ENCODE measurements at places on chromosomes 5 and 9.

DNA sequence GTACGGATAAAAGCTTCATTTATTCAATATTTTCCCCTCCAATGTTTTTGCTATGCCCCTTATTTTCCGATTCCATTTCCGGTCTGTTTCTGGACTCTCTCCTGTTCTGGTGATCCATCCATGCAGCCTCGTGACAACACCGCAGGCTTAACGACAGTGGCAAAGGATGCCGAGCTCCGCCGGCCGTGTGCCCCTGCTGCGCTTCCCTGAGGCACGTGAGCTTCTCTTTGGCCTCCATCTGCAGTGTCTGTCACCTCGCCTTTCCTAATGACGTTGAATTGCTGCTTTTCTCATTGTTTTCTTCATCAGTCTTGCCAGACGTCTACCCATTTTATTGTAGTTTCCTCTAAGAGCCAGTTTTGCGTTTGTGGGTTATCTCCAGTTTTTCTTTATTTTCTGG lies 28.7 kb downstream of the SURF6 start:
- DNase-seq: no peak

GRCh38 chr9:82367016-82367415 lies 378.4 kb downstream of the SPATA31D1 start:
- DNase-seq: no peak

DNA sequence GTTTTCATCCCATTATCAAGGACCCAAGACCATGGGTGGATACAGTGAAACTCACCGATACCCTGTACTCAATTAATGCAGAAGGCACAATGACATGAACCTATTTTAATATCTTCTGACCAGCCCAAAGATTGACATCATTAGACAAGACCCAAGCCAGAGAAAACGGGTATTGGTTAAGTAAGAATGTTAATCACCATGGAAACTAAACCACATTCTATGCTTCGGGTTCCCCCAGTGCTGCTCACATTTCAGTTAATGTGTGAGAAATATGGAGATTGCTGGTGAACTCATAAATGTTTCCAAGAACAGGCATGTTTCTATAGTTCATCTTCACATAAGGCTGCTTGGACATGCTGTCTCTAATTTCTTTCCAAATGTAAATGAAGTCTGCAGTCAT lies 77.0 kb downstream of the IRX2 start:
- DNase-seq: no peak

GRCh38 chr9:38015266-38015665 lies 53.8 kb downstream of the SHB start:
- no peak for DNase-seq

GRCh38 chr5:143558048-143558447 lies 154.6 kb upstream of the NR3C1 start:
- DNase-seq: no peak

DNA sequence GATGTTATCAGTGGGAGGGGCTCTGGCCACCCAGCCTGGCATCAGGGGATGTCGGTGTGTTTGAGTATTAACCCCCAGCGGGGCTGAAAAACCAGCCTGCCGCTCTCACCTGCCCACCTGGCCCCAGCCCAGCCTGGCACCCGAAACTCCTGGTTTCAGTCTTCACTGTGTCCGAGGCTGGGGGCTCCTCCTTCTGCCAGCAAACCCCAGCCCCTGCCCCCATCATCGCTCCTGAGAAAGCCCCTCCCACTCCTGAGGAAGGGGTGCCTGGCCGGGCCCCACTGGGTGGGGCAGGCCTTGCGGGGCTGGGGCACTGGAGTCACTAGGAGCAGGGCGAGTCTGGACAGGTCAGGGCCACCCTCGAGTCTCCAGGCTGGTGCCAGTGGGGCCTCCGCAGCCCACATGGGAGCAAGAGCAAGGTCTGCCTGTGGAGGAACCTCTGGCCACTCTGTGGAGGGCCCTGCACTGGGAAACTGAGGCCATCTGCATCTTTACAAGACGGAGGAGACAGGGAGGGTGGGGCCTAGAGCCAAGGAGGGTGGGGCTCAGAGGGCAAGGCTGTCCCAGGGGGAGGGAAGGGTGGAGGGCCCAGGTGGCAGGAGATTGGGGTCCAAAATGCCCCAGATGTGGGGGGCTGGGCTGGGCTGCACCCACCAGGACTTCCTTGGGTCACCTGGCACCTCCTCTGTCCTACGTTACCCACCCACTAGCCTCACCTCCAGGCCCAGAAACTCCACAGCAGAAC lies 51.5 kb upstream of the NOTCH1 start:
- no peak for DNase-seq

DNA sequence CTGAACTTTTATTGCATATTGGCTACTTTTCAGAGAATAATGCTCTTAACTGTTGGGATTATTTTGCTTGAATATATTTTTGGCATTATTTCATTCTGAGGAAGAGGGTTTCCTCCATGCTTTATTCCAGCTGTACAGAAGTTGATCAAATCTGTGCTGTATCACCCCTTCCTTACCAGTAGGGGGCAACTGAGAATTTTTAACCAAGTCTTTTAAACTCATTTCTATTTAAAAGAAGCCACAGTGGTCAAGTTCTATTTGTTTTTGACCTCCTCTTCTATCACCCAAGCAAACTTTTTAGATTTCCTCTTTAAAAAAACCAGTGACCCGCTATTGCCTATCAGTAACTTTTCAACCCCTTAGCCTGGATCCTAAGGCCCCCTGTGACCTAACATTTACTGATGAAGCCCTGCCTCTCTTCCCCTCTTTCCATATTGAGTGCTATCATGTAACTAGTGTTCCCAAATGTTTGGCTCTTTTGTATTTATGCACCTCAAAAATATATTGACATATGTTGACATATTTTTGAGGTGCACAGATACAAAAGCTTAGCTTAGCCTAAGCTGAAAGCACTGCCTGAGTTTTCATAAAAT lies 80.6 kb downstream of the FBXO4 start:
- no peak for DNase-seq

DNA sequence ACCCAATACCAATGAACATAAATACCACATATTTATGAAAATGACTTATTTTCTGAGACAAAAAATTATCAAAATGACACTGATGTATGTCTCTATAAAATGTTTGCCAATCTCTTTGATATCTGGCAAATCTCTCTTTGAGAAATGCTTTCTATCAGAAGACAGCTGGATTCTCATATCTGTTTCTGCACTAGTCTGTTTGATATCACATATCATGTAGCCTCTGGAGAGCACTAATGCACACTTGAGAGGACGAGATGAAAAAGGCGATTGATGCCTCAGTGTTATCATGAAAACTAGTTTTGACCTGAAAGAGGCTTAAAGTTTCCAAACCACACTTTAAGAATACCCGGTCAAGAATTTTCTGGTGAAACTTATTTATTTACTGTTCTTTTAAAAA lies 29.1 kb upstream of the ANKRD55 start:
- no peak for DNase-seq

- DNase-seq: no peak
These were observed 72.7 kb upstream of the FCN2 start for GRCh38 chr9:134807716-134808446.

DNA sequence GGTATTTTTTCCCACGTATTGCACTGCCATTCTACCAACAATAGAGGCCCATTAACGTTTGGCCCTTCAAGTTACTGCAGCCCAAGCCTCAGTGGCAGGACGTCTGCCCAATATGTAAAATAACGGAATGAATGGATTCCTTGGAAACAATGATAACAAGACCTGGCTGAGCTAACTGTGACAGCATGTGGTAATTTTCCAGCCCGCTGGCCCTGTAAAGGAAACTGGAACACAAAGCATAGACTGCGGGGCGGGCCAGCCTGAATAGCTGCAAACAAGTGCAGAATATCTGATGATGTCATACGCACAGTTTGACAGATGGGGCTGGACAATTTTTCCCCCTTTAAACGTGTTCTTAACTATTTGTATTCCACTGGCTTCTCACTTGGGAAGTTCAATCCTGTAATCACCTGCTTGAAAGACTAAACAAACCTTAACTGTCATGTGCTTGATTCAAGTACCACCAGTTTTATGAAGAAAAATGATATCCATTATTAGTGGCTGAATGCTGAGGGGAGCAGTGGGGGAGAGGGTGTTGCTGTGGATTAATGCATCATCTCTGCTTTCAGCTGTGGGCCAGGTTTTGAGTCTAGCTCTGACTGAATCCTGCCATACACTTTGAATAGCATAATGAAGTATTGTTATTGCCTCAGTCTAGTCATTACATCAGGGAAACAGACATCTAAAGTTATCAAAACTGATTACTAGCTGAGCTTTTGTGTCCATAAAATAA lies 323.9 kb downstream of the TMEM161B start:
- no peak for DNase-seq

DNA sequence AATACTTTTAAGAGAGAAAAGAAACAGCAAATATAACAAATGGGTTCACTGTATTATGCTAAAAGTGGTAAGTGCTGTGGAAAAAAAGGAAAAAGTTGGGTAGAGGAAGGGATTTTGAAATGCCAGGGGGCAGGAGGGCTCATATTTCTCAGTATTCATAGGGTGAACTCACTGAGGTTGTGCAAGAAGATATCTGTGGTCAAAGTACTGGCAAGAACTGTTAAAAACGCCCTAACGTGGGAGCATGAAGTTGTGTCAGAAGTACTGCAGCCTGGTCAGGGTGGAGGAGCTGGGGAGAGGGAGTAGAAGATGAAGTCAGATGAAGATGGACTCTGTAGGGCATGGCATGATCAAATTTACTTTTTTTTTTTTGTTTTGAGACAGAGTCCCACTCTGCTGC lies 31.2 kb upstream of the SLC28A3 start:
- no peak for DNase-seq

- DNase-seq: no peak
These were observed 347.4 kb upstream of the NUDT12 start for GRCh38 chr5:103910011-103910410.

- DNase-seq: no peak
These were observed 530.5 kb downstream of the NTRK2 start for GRCh38 chr9:85199866-85200495.

DNA sequence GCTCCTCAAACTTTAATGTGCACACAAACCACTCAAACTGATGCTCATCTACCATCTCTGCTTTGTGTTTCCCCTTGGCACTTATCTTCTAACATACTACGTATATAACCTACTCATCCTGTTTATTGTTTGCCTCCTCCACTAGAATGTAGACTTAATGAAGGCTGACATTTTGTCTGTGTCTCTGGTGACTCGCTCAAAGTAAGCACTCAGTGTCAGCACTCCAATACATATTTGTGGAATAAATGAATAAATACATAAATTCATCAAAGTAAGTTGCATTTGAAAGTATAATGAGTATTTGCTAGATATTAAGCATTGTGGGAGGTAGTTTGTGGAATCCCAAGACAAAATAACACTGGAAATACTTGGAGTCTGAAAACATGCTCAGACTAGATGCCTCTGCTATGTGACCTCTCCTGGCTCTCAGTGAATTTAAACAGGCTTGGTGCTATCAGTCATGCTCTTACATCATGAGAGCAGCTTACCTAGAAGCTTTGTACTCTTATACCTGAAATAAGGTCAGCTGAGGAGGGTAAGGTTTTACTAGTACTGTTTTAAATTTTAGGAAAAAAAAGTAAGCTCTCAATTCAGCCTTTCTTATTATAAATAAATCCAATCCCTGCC lies 37.0 kb upstream of the RANBP6 start:
- DNase-seq: no peak

DNA sequence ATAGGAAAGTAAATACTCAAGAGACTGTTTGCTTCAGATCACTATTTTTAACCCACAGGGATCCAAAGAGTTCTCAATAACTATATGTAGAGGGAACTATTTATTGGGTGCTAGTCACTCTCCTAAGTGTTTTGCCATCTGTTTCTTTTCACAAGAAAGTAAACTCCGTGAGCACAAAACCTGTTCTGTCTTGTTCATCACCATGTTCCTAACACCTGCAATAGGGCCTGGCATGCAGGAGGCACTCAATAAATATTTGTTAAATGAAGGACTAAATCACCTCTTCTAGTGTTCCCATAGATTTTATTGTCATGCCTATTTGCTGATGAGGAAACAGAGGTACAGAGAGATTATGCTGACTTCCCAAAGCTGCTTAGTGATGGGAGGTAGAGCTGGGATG lies 118.2 kb downstream of the VCAN start:
- no peak for DNase-seq

GRCh38 chr5:4018007-4018406 lies 422.4 kb downstream of the IRX1 start:
- no peak for DNase-seq

DNA sequence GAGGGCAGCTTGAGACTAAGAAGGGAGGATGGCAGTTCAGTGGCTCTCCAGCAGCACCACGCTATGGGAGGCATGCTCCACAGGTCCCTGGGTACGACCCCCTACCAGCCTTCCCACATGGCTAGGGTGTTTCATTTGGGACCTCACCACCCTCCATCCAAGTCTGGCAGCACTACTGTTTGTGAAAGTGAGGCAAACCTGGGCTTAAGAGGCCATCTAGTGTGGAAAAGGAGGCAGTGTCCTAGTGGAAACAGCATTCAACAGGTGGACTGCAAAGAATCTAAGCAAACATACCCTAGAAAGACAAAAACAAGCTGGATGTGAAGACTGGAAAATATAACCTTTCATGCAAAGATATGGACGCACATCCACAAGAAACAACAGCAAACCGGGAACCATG lies 4.8 kb upstream of the C5orf47 start:
- DNase-seq: no peak

DNA sequence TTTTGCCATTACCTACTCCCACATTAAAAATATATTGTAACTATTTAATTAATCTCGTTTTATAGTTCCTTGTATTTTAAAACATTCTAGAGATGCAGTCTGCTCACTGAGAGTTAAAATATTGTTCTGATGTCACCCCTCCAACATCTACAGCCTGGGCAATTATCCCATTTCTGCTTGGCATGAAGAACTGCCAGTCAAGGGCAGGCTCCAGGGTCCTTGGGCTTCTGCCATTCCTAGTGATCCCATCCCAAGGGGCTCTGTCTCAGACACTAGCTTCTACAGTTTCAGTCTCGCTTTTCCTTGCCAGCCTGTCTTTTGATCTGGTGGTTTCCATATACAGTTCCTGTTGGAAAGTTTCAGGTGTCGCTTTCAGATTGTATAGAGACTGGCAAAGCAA lies 287.2 kb downstream of the TMEM232 start:
- DNase-seq: no peak

DNA sequence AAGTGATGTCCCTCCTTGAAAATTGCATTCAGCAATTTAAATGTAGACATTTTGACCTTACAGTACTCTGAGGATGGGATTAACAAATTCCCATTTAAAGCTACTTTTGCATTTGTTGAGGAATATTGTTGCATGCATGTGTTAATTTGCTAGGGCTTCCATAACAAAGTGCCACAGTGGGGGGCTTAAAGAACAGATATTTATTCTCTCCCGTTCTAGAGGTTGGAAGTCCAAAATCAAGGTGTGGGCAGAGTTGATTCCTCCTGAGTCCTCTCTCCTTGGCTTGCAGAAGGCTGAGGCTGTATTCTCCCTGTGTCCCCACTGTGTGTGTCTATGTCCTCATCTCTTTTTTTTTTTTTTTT lies 51.8 kb upstream of the CDK20 start:
- no peak for DNase-seq

GRCh38 chr9:131270171-131271015 lies 5.9 kb downstream of the FAM78A start:
- no peak for DNase-seq

DNA sequence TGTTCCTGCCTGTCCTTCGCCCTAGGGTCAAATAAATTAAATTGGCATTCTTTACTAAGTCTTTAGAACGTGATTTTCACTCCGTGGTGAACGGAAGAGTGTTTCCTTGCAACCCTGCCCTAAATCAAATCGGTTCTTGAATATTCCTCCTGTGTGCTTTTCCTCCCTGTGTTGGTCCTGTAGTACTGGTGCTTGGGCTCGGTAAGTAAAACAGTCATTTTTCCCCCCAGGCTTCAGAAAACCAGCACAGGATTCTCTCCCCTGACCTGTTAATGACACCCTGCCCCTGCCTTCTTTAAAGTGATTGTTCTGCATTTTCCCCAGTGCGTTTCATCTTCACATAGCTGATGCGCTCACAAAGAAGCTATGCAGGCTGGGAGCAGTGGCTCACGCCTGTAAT lies 96.0 kb downstream of the AK8 start:
- DNase-seq: no peak

Data from stimulated activated CD8-positive, alpha-beta memory T cell treated with anti-CD3 and anti-CD28 coated beads, Interleukin-15, amount 100 ng/mL, for 4 hours (primary cell).